ENCODE measurements at places on chromosomes 7 and 10.
A peak's percentile ranks its signal among the peaks of the same experiment; 100 is the strongest.

GRCh38 chr10:114479307-114479706 lies 75.0 kb upstream of the AFAP1L2 start:
- DNase-seq = no peak

- DNase-seq = no peak
Observed at GRCh38 chr10:2839081-2839725, 228.1 kb upstream of the PFKP start.

DNA sequence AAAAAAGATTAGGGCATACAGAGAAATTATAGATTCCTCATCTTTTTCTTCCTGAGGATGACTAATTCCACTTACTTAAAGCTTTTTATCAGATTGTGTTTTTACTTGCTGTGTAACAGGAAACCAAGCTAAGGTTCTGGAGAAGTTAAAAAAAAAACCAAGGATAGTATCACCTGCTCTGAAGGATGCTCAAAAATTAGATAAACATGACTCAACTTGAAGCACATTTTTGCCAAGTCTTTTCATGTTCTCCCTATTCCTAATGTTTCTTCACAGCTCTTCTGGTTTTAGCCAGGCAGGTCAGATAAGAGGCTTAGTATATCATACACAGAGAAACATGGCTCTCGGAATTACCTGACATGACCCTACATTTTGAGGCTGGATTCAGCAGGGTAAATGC lies 90.3 kb downstream of the CPEB3 start:
- DNase-seq = no peak

DNA sequence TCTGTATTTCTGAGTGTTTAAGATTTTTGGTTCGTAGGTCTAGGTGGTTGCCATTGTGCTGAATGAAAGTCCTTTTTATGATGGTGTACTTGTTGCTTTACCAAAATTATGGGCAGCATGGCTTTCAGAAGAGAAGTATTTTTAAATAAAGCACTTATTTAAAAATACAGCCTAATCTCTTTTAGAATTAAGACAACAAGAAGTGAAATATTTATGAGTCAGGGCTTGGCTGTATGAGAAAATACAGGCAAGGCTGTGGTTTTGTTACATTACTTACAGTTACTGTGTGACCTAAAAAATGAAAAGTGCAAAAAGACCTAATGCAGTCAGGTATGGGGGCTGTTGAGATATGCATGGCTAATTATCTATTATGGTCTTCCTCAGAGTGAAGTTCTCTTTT lies 185.2 kb upstream of the PPP1R3A start:
- no peak for DNase-seq

DNA sequence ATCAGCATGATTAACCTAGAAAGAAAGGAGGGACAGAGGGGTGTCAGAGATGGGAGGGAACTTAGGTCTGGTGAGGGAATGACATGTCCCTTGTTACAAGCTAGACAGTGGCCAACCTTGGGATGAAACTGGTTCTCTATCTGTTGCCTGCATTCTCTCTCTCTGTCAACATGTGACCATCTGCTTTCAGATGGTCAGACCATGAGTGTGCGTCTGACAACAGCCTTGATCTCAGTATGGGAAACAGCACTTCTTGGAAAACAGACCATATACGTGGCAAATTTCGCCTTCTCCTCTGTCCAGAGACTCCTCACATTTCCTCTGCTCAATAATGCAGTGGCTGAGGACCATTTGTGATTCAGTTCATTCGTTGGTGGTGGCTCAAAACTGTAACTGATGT lies 845.9 kb downstream of the TYW1 start:
- DNase-seq = no peak

GRCh38 chr10:133196221-133196915 lies 33.6 kb upstream of the UTF1 start:
- no peak for DNase-seq

- no peak for DNase-seq
Observed at GRCh38 chr10:42523098-42523497, 115.3 kb downstream of the ZNF33B start.

- DNase-seq = no peak
Observed at GRCh38 chr10:57982091-57982490, 285.6 kb downstream of the IPMK start.

DNA sequence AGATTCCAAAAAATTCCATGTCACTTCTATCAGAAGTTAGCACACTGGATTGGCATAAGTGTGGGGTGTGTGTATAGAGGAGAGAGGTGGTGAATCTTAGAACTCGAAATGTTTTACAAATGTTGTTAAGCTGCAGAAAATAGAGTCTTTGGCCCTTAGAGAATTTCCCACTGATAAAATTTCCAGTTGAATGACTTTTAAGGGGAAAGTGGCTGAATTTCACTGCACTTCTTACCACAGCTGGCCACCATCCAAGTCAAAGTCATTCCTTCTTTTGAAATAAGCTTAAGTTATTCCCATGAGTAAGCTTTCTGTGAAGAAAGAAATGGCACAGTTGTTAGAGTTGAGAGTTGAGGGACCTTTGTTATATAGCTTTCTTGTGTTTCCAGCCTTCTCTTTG lies 13.9 kb downstream of the VCL start:
- peak; percentile 65 for DNase-seq

GRCh38 chr7:51727441-51727840 lies 410.8 kb upstream of the COBL start:
- DNase-seq = no peak

DNA sequence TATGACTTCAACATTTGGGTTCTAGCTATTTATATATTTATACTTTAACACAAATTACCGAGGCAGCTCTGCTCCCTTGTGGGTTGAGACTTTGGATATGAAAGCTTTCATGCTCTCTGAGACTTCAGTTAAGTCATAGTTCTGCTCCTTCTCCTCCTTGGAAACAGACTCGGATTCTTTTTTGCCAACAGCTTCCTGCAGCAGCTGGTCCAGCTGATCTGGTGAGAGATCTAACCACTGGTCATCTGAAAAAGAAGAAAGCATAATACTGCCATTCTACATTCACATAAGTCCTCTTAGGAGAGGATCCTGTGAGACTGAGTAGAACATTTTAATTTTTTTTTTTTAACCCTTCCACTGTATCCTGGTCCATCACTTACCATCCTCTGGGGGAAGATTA lies 28.6 kb downstream of the ECD start:
- no peak for DNase-seq

- peak; percentile 78 for DNase-seq
Observed at GRCh38 chr10:14477408-14477710, 146.6 kb upstream of the FRMD4A start.

GRCh38 chr10:18658271-18659124 lies 733 bp upstream of the ARL5B start:
- DNase-seq = peak; percentile 39

DNA sequence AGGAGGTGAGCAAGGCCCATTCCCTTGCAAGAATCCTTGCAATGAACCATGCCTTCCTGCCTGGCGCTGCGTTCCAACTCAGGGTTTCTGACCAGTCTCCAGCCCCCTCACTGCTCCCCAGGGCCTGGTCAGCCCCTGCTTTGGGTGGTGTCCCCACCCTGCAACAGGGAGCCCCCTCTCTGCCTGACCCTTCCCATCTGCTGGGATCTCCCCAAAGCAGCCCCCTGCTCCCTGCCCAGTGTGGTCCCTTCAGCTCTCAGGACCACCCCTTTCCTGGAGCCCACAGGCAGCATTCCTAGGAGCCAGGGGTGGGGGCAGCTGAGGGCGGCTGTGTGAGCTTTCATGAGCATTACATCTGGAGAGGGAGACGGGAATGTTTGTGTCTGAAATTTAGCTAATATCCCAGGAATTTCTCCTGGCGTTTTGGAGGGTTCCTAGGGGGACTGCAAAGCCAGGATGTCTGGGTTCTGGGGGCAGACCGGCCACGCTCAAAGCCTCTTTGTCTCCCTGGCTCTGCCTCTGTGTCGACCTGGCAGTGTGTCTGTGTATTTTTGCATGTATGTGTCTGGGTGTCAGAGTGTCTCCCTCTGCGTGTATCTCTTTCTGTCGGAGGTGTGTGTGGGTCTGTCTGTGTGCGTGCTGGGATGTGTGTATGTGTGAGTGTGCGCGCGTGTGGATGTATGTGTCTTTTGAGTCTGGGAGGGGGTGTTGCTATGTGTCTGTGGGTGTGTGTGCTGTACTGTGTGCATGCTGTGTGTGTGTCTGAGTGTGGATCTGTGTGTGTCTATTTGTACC lies 300.5 kb upstream of the ZMIZ1 start:
- DNase-seq = no peak

DNA sequence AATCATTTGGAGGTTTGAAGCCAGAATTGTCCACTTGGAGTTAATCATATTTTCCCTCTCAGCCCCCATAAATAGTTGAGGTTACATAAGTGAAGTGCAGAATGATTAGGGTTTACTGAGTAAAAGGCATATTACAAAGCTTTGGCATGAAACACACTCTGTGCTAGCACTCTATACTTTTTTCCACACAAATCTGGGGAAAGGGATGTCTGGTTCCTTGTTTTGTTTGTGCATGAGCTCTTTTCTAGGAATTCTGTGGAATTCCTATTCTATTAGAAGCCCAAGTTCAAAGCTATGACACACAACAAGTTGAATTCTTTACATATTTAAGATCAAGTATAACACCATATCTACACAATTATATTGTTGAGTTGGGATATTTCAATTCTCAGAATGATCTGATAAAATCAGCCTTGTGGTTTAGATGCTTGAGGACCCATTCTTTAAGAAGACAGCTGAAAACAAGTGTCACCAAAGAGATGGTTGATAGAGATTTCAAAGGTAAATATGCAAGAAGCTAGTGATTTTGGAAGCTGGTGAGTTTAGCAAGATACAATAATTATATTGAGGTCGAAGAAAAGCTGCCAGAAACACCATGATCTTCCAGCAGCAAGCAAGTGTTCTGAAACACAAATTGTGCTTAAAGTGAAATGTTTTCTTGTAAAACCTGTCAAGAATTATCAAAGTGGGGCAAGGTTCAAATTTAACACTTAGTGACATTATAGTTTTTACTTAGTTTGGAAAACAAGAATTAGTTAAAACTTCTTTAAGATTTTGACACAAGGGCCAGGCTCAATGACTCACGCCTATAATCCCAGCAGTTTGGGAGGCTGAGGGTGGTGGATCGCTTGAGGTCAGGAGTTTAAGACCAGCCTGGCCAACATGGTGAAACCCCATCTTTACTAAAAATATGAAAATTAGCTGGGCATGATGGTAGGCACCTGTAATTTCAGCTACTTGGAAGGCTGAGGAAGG lies 122.6 kb downstream of the INHBA start:
- DNase-seq = peak; percentile 99

GRCh38 chr7:154744256-154744860 lies 258.6 kb downstream of the PAXIP1 start:
- DNase-seq = no peak

DNA sequence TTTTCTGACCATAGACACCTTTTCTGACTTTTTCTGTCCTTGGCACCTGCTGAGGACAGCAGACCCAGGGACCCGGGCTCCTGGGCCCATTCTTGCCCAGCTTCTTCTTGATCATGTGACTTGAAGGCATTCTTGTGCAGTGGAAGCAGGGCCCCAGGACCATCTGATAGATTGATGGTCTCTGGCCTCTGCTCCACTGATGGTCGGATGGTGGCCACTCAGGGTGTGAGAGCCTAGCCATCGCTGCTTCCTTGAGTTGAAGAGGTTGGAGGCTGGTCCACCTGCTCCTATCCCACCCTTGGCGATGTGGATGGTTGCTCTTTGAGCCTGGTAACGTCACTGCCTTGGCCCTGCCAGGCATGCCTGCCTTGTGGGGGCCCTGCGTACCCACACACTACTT lies 37.8 kb upstream of the ZNF716 start:
- DNase-seq = no peak

GRCh38 chr7:30468041-30468440 lies 10.5 kb downstream of the NOD1 start:
- no peak for DNase-seq

DNA sequence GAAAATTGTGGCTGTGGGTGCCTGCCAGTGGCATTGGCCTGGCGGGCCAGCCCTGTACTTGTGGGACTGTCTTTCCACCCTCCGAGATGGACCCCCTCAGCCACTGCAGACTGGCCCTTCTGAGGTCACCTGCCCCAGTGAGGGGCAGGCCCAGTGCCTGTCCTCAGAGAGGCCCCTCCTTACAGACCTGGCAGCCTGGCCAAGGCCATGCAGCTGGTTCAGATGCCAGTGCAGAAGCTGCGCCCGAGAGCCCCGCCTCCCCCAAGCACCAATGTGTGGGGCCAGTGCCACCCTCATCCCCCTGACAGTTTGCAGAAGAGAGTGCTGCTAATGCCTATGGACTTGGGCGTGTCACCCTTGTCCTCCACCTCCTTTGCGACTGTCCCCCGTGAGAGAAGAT lies 10.0 kb downstream of the ZNF316 start:
- DNase-seq = no peak

GRCh38 chr7:151079199-151079910 lies 1.3 kb downstream of the FASTK start:
- no peak for DNase-seq

- peak; percentile 97 for DNase-seq
Observed at GRCh38 chr10:89147256-89147655, 59.9 kb downstream of the CH25H start.

DNA sequence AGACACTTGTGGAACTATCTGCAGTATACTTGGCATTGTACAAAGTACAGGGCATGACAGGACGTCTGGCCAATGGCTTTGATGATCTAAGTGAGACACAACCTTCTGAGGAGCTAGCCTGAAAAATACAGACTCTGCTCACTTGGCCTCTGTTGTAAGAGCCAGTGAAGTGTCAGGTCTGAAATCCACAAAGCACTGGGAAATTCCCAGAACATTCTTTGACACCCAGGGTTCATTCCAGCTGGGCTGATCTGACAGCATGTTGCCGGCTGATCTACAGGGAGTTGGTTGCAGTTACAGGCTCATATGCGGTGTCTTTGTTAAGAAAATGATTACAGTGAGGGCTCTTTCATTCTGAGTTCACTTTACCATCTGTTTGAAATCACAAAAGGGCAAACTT lies 354.6 kb downstream of the PHF14 start:
- no peak for DNase-seq

- no peak for DNase-seq
Observed at GRCh38 chr7:33596686-33597085, 308.7 kb upstream of the BMPER start.

DNA sequence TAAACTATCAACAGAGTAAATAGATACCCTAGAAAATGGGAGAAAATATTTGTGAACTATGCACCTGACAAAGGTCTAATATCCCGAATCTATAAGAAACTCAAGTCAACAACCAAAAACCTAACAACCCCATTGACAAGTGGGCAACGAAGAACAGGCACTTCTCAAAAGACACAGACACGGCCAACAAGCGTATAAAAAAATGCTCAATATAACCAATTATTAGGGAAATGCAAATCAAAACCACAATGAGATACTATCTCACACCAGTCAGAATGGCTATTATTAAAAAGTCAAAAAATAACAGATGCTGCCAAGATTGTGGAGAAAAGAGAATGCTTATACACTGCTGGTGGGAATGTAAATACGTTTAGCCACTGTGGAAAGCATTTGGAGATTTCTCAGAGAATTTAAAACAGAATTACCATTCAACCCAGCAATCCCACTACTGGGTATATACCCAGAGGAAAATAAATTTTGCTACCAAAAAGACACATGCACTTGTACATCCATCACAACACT lies 63.2 kb upstream of the CAV2 start:
- DNase-seq = no peak

GRCh38 chr10:66521506-66521905 lies 404.3 kb upstream of the LRRTM3 start:
- no peak for DNase-seq

GRCh38 chr10:117168729-117169128 lies 28.6 kb upstream of the KCNK18 start:
- DNase-seq = no peak

Data from GM04503 (cell line).